NCI-H1417 treated with DMSO at 0.1 percent for 48 hours (cell line): ENCODE measurements at places on chromosomes 13 and 19.

GRCh38 chr13:29513002-29513980 lies 82.2 kb downstream of the SLC7A1 start:
- DNase-seq = no peak

DNA sequence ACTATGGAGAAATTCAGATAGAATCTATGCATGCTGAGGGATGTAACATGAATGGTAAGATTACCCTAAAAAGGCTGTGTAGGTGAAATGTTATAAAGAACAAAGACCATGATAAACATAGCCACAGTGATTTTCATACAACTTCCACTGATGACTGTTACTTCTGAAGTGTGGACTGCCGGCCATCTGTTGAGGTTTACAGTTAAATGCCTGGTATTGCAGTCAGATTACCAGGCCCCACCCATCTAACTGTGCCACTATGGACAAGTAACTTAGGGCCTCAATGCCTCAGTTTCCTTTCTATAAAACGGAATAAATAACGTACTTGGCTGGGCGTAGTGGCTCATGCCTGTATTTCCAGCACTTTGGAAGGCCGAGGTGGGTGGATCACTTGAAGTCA lies 395.6 kb downstream of the KLF12 start:
- no peak for DNase-seq

GRCh38 chr19:18046059-18046718 lies 38.2 kb downstream of the ARRDC2 start:
- no peak for DNase-seq

DNA sequence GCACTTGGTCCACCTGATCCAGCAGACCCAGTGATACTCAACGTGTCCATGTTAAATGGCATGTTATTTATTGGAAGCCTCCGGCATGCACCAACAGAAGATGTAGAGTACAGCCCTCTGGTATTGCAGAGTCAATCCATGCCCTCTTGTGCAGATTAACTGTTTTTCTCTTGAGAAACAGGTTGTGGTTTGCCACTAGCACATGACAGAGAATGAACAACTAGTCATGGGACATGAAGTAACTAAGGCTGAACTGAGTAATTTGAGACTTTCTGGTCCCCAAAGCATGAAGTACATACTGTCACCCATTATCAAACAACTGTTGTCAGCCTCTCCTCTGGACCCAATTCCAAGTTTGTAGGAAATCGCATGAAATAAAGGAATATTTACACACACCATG lies 3.2 kb downstream of the ZNF562 start:
- DNase-seq = no peak

DNA sequence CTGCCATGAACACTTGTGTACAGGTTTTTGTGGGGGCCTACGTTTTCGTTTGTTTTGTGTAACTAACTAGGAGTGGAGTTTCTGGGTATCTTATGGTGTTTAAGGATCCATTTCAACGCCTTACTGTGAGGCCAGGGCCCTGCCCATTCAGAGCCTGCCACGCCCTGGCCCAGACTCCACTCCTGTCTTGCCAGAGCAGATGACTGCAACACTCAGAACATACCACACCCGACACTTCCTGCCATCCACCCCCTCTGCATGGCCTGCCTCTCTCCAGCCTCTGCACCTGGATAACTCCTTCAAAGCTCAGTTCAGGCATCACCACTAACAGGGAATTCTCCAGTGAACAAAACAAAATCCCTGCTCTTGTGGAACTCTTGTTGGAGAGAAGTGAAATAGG lies 43.2 kb downstream of the RGCC start:
- DNase-seq = no peak

GRCh38 chr13:52695856-52696255 lies 43.2 kb downstream of the SUGT1 start:
- DNase-seq = no peak

- DNase-seq = no peak
Observed at GRCh38 chr13:104289400-104289799, 1223.2 kb upstream of the SLC10A2 start.

GRCh38 chr13:99310382-99311031 lies 3.3 kb upstream of the GPR183 start:
- no peak for DNase-seq

DNA sequence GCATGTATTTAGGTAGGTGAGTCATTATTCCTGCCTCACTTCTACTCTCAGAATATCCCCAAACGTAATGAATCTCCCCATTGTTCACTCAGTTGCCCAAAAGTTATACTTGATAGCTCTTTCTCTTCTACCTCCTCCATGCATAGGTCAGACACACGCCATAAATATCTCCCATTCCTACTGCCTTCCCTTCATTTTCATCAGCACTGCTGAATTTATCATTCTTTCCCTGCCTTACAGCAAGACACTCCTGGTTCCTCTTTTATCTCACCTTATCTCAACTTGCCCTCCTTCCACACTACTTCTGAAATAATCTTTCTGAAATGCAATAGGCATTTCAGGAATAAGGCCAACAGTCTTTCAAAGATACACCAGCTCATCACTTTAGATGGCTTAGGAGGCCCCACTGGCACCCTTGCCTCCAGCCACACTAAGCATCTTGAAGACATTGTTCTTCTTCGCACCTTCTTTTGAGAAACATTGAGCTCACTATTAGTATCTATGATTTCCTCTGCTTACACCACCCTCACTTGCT lies 333.9 kb downstream of the MYO16 start:
- DNase-seq = no peak

- DNase-seq = no peak
Observed at GRCh38 chr13:99276706-99277105, 18.5 kb upstream of the GPR18 start.

- DNase-seq = no peak
Observed at GRCh38 chr13:43934273-43934672, 54.6 kb downstream of the LACC1 start.
